ENCODE measurements at places on chromosomes 11 and 22.

GRCh38 chr11:13332124-13332523, 54.5 kb downstream of the BMAL1 start:
- H3K4me3 ChIP-seq = no peak overlapping the region
- no peak for DNase-seq
- no peak overlapping the region for H3K27ac ChIP-seq
- H3K36me3 ChIP-seq = peaks cover 4% of the 10 kb centered on the region

GRCh38 chr11:112886434-112887370, 74.5 kb upstream of the NCAM1 start:
- no peaks in the 10 kb centered on the region for H3K36me3 ChIP-seq
- no peak overlapping the region for H3K27ac ChIP-seq
- no peaks in the 10 kb centered on the region for H3K27me3 ChIP-seq
- peaks cover 34% of the 10 kb centered on the region for H3K4me1 ChIP-seq

DNA sequence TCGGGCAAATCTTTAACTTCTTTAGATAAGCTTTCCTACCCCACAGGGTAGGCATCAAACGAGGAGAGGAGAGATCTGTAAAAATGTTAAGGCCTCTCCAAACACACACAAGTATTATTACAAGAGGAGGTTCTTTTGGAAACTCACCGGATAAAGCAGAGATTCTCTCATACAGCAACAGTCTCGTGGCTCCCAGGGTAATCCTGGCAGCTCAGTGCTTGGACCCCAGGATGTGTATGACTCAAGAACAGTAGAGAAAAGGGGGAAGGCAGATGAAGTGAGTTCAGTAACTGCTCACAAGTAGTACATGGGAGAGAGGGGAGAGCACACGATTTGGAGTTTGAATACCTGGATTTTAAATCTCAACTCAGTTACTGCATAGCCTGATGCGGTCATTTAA, 120.9 kb downstream of the FEZ1 start:
- peak overlapping the region; percentile 71 for H3K27ac ChIP-seq
- no peaks in the 10 kb centered on the region for H3K27me3 ChIP-seq
- H3K36me3 ChIP-seq = no peaks in the 10 kb centered on the region
- no peak overlapping the region for H3K4me3 ChIP-seq
- DNase-seq = no peak

DNA sequence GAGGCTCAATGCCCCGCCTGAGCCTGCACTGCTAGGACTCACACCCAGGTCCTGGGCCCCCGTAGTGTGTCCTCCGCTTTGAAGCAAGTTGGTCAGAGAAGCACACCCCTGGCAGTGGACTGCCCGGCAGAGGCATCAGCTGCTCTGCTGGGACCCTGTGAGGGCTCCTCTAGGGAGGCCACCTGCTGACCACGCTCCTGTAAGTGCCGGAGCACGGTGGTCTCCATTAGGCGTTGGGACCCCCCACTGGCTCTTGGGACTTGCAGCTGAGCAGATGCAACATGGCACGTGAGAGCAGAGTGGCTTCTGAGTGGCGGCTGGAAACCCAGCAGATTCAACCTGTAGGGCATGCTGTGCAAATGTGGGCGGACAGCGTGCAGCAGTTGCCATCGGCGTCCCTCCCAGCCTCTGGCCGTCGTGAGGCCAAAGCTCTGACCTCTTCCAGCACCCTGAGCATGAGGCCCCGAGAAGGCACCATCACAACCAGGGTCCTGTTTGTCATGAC, 16.9 kb downstream of the MRGPRG start:
- no peak for DNase-seq
- H3K36me3 ChIP-seq = no peaks in the 10 kb centered on the region
- H3K27me3 ChIP-seq = no peaks in the 10 kb centered on the region
- peaks cover 23% of the 10 kb centered on the region for H3K4me1 ChIP-seq
- H3K27ac ChIP-seq = no peak overlapping the region
- no peak overlapping the region for H3K4me3 ChIP-seq

DNA sequence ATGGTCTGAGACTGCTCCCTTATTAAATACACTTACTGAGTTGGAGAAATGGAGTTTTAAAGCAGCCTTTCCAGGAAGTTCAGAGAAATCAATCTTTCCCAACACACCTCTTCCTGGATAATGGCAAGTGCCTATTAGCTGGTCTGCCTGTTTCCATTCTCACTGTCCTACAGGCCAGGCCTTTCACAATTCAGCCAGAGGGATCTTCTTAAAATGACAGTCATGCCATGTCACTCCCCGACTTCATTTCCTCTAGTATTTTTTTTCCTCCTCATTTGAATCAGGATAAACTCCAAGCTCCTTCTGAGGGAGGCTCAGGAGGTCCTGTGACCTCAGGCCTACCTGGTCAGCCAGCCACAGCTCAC, 62.6 kb downstream of the FDX1 start:
- H3K4me3 ChIP-seq = no peak overlapping the region
- H3K27me3 ChIP-seq = no peaks in the 10 kb centered on the region
- H3K36me3 ChIP-seq = no peaks in the 10 kb centered on the region
- no peaks in the 10 kb centered on the region for H3K4me1 ChIP-seq
- no peak overlapping the region for H3K27ac ChIP-seq
- DNase-seq = no peak

GRCh38 chr11:62427630-62428233, 8.9 kb downstream of the SCGB1A1 start:
- H3K4me3 ChIP-seq = no peak overlapping the region
- H3K36me3 ChIP-seq = no peaks in the 10 kb centered on the region
- DNase-seq = no peak
- H3K27ac ChIP-seq = no peak overlapping the region

DNA sequence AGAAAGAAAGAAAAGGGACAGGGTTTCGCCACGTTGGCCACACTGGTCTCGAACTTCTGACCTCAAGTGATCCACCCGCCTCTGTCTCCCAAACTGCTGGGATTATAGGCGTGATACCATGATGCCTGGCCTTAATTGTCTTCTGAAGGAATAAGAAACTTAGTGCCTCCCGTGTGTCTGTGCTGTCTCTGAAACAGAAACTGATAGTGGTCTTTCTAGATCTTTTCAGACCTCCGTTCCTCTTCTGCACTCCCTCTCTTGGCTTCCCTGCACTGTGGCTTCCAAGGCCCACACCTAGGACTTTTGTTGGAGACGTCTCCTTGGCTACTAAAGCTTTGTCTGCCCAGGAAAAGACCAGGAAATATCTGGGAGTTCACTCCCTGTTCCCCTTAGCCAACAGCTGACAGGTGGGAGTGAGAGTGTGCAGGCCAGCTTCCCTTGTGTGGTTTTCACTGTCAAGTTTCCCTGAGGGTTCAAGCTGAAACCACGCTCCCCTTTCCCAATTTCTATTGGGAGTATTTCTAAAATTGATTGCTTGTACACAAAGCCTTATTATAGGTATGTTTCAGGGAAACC, 10.1 kb upstream of the HTR3B start:
- no peaks in the 10 kb centered on the region for H3K36me3 ChIP-seq
- no peak overlapping the region for H3K27ac ChIP-seq
- DNase-seq = no peak

DNA sequence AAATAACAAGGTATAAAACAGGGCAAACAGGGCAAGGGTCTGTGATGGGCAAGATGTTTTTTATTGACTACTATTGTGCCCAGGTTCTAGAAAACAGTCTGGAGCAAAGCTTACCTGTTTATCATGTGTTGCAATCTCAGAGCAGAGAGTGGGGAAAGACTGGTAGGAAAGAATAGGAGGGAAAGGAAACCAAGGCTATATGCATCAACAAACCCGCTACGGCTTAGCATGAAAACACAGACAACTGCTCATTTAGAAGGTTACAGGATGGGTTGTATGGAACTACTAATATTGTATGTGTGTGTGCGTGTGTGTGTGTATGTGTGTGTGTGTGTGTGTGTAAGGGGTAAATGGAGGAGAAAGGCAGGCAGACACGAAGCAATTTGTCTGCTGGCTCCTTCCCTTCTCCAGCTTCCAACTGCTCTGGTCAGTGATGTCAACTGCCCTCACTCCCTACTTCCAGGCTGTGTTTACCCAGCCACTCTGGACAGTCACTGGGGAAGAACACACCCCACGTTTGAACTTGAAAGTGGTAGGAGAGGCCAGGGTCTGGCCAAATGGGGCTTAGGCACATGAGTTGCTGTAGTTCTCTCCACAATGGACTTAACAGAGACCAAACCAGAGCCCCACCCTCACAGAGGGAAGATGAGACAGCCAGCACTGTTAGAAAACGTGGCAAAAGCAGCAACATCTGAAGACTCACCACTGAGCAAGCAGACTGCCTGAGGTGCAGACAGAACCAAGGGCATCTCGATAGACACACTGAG, 47.0 kb downstream of the GAB2 start:
- no peaks in the 10 kb centered on the region for H3K27me3 ChIP-seq
- H3K4me1 ChIP-seq = peaks cover 34% of the 10 kb centered on the region
- DNase-seq = no peak
- H3K27ac ChIP-seq = peak overlapping the region; percentile 53
- no peak overlapping the region for H3K4me3 ChIP-seq

GRCh38 chr11:111951565-111951964, 14.4 kb downstream of the DIXDC1 start:
- H3K36me3 ChIP-seq = no peaks in the 10 kb centered on the region
- no peak overlapping the region for H3K4me3 ChIP-seq
- peaks cover 15% of the 10 kb centered on the region for H3K4me1 ChIP-seq
- no peak for DNase-seq
- no peaks in the 10 kb centered on the region for H3K27me3 ChIP-seq
- no peak overlapping the region for H3K27ac ChIP-seq

DNA sequence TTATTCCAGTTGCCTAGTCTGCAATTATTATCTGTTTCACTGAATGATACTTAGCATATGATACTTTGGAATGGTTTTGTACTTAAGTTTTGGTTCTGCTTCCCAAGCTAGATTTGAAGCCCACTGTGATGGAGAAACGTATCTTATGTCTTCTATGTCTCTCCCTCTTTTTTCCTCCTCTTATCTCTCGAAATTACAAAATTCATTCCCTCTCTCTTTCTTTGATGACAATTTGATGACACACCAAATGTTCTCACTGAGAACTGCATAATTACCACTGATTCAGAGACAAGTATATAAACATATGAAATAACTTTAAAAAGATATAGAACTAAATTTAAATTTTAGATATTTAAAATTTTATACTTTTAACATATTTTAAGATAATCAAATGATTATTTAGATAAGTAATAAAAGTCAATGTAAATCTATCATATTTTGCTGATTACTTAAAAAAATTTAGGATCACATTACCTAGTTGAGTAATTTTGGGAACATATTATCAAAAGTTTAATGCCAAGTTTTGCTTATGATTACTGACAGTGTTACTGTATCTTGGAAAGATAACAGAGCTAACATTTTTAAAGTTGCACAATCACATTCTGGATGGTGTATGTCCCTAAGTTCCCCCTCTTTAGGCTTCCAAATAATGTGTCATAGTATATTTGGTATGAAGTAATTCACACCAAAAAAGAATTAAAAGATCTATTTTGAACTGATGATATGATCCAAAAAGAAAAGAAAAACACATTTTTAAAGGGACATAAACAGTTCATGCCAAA, 255.3 kb downstream of the SBF2 start:
- H3K27me3 ChIP-seq = no peaks in the 10 kb centered on the region
- H3K27ac ChIP-seq = no peak overlapping the region
- peaks cover 9% of the 10 kb centered on the region for H3K4me1 ChIP-seq
- no peaks in the 10 kb centered on the region for H3K36me3 ChIP-seq
- no peak for DNase-seq

DNA sequence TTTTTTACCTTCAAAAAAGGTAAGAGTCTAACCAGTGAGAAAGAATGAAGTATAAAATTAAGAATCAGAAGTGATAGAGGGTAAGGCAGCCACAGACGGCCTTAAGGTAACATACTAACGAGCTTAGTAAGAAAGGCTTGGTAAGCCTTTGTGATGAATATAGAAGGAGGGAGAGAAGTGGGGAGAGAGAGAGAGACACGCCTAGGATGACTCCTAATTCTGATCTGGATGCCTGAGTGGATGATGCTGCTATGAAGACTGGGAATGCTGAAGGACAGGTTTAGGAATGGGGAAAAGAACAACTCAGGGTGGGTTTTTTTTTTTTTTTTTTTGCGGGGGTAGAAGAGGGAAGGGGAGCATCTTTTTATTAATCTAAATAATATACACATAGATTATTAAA, 4.8 kb downstream of the FBXO3 start:
- no peak overlapping the region for H3K27ac ChIP-seq
- DNase-seq = no peak
- peaks cover 8% of the 10 kb centered on the region for H3K4me1 ChIP-seq
- H3K4me3 ChIP-seq = no peak overlapping the region
- peaks cover 19% of the 10 kb centered on the region for H3K36me3 ChIP-seq

DNA sequence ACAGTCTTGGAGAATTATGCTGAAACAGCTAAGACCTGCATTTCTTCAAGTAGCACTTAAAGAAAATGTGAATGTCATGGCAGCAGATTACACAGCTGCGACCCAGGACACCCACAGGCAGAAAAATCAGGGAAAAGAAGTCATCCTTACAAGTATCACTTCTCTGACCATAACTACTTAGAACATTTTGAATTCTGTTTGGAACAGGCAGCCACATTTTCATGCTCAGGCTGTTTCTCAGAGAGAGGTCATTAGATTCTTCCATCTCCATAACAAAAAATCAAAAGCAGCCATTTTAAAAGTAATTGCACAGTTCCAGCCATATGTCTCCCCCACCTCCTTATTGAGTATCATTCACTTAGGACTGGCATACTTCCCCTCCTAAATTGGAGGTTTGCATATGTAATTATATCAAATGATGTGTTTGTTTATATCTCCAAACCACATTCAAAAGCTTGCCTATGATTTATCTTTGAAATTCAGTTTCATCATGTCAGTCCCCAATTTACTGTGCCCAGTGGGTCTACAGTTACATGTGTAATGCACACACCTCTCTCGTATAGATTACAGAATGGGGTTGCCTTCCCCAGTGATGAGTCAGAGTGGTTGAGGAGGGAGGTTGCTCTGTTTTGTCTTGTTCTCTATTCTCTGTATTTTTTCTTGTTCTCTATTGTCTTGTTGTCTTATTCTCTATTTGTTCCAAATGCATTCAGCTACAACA, 276.5 kb upstream of the MTNR1B start:
- H3K27ac ChIP-seq = no peak overlapping the region
- H3K36me3 ChIP-seq = no peaks in the 10 kb centered on the region
- no peaks in the 10 kb centered on the region for H3K4me1 ChIP-seq
- H3K4me3 ChIP-seq = no peak overlapping the region

DNA sequence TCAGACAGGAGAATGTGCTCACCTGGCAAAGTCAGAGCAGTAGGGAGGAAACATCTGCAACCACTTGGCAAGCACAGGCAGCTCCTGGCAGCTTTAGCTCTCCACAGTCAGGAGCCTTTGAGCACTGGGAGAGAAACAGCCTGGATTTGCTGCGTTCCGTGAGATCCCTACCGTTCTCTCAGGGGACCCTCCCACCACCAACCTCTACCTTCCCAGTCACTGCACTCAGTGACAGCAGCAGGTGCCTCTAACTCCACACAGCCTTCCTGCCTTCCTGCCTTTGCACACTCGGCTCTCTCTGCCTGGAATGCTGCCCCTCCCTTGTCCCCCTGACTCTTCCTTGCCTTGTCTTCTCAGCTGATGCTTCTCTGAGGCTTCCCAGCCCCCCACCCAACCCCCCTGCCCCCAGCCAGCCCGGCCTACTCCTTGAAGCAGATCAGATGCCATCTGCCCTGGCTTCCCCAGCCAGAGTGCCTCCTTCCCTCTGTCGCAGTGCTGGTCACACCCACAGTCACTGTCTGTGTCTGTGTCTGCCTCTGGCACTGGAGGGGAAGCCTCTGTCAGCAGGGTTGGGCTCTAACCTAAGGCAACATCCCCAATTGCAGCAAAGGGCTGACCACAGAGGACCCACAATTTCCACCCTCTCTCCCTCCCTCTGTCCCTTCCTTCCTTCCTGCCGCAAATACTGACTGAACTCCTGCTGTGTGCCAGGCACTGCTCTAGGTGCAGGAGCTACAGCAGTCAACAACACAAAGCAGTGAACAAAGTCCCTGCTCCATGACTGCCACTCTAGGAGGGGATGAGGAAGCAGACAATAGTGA, 14.9 kb upstream of the TSKU start:
- no peak for DNase-seq
- no peaks in the 10 kb centered on the region for H3K27me3 ChIP-seq
